ENCODE measurements at places on chromosomes 5 and 9.

DNA sequence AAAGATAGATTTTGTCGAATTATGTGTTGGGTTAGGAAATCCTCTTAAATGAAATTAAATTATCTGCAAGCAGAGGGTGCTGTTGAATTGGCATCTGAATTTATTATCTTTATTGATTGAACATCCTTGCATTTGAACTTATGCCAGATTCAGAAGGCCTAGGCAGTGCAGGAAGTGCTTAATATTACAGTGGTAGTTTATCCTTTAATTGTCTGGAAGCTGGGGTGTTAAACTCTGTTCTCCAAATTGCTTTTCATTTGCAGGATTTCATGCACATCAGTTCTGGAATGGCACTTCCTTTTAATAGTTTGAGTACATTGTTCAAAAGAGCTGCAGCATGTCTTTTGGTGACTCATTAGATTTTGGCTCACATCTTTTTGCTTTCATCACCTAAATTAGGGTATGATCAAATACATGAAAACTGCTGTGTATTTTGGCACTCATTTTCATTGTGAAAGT is 186.3 kb downstream of the KDM4C start:
- H3K36me3 ChIP-seq: peaks cover 1% of the 10 kb centered on the region
- DNase-seq: no peak
- H3K27ac ChIP-seq: no peak overlapping the region
- no peaks in the 10 kb centered on the region for H3K27me3 ChIP-seq
- H3K4me1 ChIP-seq: peaks cover 28% of the 10 kb centered on the region

- H3K36me3 ChIP-seq: no peaks in the 10 kb centered on the region
- H3K4me1 ChIP-seq: no peaks in the 10 kb centered on the region
- no peak overlapping the region for H3K4me3 ChIP-seq
- H3K27me3 ChIP-seq: no peaks in the 10 kb centered on the region
These were observed 210.8 kb upstream of the SMARCA2 start for GRCh38 chr9:1804128-1804865.

- no peak for DNase-seq
- no peak overlapping the region for H3K27ac ChIP-seq
- H3K27me3 ChIP-seq: no peaks in the 10 kb centered on the region
- no peak overlapping the region for H3K4me3 ChIP-seq
These were observed 190.4 kb upstream of the VCAN start for GRCh38 chr5:83281176-83281575.

DNA sequence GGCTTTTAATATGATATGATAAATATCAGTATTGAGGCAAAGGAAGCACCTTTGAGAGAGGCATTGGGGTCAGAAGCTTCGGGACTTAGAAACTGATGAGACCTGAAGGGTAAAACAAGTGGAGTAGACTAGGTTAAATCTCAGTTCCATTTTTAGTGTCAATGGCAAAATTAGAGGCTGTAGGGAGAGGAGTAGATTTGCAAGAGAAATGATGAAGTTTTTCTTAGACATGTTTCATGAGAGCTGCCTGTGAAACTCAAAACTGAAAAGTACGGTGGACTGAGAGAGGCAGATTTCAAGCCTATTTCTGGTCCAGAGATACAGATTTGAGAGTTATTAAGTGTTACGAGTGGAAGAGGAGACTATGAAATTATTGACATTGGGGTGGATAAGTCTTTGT is 278.5 kb downstream of the TAF11L14 start:
- no peaks in the 10 kb centered on the region for H3K36me3 ChIP-seq
- DNase-seq: no peak
- H3K4me1 ChIP-seq: peaks cover 4% of the 10 kb centered on the region
- H3K27ac ChIP-seq: no peak overlapping the region
- H3K4me3 ChIP-seq: no peak overlapping the region
- no peaks in the 10 kb centered on the region for H3K27me3 ChIP-seq

All from chondrocyte (in vitro differentiated cells).